ENCODE measurements at places on chromosomes 13 and 19.
A peak's percentile ranks its signal among the peaks of the same experiment; 100 is the strongest.

DNA sequence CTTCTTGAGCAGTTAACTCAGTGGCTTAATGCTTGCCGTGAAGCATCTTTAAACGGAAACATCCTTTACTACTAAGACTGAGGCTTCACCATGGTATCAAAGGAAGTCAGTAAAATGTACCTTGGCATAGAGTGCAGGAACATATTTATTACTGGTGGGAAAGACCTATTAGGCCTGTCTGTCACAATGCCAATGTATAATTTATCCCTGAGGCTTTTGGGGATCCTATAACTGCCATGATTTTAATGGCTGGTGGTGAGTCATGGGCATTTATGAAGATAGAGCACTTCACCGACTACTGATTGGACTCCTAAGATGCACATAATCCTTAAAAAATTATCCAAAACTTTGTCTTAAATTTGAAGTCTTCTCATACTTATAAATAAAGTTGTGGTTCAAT is 79.6 kb downstream of the FGF14 start:
- no peak for DNase-seq

DNA sequence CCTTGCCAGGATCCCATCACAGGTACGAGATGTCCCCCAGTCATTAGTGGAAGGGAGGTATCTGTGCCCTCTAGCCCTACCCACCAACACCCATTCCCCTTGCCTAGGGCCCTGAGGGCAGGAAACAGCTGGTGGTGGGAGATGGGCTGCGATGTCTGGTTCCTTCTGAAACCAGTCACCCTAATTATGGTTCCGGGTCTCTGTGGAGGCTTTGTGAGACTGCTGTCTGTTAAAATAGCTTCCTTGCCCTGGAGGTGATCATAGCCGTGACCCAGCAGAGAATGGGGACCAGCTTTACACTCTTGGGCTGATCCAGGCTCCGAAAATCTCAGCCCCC is 5.5 kb downstream of the ALDH16A1 start:
- DNase-seq = peak; percentile 17

DNA sequence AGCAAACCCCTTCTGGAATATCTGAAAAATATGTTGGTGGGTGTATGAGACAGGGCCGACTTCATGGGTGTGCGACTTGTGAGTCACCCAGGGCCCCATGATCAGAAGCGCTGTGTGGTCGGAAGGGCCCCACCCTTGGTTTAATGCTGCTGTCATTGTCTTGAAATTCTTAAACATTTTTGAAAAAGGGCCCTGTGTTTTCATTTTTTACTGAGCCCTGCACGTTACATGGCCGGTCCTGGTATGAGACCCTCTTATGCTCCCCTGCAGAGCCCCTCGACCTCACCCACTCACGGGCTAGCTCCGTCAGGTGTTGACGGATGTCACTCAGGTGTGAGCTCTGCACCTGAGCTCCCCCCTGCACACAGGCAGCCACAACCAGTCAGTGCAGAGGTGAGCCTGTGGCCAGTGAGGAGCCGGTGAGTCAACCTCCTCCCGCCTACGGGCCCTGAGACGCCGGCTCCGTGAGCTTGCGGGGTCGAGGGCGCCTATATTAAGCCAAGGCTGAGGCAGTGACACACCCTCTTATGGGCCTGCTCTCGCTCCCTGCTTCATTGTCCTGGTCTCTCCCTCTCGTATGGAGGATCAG is 27.7 kb downstream of the GADD45B start:
- peak; percentile 70 for DNase-seq

DNA sequence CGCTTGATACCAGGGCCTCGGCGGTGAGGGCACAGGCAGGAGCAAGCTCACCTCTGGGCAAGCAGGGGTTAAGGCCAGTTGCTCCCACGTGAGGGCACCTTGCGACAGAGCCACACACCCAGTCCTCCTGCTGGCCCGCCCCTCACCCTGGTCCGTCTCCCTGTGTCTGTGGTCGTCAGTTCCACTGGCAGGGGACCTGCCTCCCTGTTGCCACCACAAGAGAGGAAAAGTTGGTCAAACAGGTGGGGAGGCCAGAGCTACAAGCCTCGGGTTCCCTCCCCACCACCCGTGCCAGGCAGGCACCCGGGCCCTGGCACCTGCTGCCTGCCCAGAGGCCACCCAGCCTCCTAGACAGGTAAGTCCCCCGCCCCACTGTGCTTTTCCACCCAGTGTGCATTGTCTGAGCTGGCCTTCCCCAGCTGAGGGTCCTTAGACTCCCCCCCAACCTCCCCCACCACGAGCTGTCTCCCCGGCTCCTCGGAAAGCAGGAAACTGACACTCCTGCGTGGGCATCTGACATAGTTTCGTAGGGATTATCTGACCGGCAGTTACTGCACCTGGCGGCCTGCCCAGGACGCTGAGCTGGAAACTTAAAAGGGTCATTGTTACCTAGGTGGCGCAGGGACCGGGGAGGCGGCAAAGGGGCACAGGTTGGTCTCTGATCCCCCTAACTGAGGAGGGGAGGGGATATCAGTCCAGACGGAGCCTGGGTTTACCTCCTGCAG is at the start of gene TJP3:
Gene TJP3 (plus strand): TSS at position 178 of the 725 bp plus-strand sequence. CDS start 20,049 bp downstream, outside the sequence.
- peak; percentile 79 for DNase-seq

All from H7 (cell line).